ENCODE measurements at places on chromosomes 16 and 17.

DNA sequence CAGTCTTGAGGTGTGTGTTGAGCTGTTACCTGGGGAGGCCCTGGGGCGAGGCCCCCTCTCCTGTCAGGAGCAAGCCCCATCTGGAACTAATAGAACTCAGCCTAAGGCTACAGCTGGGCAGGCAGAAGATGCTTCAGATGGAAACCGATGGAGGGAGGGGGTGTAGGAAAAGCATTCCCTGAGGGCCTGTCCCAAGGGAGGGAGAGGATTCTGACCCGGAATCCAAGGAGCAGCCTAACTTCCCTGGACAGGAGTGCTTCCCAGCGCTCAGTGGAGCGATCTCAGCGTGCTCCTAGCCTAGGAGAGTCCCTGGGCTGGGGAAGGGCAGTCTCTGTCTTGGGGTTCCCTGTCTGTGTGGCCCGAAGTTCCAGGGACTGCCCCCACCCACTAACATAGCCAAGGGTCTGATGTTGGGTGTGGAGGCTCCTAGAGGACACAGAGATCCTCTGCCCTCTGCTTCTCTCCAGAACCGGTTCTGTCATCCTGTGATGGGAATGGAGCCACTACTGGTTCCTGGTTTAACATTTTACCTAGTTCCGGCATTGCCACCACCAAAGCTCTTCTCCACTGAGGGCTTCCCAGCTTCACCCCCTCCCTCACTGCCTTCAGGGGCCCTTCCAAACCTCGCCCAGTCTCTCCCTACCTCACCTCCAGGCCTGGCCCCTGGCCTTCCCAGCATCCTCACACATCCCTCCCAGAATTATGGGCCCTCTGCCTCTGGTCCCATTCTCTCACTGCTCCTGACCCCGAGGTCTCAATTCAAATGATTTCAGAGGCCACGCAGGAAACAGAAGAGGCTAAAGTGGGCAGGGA, 58.7 kb downstream of the RTN4RL1 start:
- DNase-seq, result no peak

- peak; percentile 21 for DNase-seq
Observed at GRCh38 chr16:55146966-55147365, 177.0 kb upstream of the IRX6 start.

DNA sequence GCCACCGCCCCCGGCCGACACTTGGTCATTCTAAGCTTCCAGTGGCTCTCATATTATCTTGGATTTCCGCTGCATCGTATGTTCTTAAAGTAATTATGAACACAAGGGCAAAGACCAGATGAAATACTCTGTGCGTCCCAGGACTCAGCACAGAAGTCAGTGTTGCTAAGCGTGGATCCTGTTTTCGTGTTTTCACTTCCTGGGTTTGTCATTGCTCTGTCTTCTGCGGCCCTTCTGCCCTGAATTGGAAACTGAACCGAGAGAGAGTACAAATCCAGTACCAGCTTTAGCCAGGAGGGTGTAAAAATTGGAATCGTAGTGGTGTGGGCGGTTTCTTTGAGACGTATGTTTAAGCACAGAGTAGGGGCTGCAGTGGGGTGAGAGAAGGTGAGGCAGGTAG, 32.7 kb downstream of the DBNDD1 start:
- DNase-seq, result no peak

DNA sequence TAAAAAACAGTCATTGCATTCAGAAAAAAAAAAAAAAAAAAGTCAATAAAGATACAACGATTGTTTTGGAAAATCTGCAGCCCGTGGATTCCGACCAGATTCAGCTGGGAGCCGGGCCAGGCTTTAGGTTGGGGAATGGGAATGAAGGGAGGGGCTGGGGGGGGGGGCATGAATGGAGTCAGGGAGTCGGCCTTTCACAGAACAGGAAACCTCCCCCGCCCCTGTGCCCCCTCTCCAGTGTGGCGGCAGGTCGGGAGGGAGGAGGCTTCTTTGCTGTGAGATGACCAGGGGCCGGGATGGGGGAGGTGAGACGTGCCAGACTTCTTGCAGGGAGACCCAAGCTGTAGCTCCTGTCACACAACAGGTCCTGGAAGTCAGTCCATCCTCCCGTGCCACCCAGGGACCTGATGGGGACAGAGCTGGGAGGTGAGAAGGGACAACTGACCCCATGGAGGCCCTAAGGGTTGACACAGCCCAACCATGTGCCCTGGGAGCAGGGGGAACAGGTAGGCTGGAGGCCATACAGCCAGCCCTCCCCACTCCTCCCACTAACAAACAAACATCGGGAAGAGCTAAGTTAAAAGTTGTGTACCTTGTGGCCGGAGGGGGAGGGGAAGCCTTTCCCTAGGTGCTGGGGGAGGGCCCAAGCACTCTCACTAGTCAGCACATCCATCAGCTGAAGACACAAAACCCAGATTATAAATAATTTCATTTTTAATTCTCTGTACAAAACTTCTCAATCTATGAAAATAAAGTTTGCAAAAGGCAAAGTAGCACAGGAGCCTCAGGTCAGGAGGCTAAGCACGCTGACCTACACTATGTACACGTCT, 25.2 kb downstream of the SREBF1 start:
- DNase-seq, result no peak

- DNase-seq, result peak; percentile 11
Observed at GRCh38 chr16:70662991-70663523, 16.7 kb downstream of the IL34 start.

DNA sequence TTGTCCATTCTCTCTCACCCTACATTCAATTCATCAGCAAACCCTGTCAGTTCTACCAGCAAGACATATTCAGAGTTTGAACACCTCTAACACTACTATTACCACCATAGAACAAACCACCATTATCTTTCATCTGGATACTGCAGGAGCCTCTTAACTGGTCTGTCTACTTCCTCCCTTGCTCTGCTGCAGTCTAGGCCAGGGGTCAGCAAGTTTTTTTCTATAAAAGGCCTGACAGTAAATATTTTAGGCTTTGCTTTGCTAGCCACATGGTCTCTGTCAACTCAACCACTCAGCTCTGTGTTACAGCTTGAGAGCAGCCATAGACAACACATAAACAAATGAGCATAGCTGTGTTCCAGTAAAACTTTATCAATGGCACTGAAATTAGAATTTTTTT, 13.8 kb downstream of the KCTD19 start:
- DNase-seq, result no peak

All from AG20443 (cell line).